ENCODE measurements at places on chromosomes 7 and 10.

- DNase-seq, result no peak
These were observed 78.0 kb upstream of the CTTNBP2 start for GRCh38 chr7:117951285-117951684.

DNA sequence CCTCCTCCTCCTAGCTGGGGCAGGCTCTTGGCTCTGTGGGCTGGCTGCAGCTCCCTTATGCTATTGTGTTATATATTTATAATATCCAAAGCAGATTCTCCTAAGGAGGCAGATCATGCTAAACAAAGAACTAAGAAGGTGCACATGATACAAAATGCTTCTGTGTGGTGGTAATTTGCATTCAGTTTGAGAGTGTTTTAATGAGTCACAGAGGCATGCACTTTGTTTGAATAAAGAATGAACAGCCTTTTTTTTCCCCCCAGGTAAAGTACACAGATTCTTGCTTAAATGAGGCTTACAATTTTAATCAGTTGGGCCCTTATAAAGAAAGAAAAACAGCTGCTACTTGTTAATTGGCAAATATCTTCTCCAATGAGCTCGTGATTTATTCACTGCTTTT, 95.0 kb downstream of the FANK1 start:
- no peak for DNase-seq

GRCh38 chr7:17325364-17325763, 26.9 kb downstream of the AHR start:
- DNase-seq, result no peak

DNA sequence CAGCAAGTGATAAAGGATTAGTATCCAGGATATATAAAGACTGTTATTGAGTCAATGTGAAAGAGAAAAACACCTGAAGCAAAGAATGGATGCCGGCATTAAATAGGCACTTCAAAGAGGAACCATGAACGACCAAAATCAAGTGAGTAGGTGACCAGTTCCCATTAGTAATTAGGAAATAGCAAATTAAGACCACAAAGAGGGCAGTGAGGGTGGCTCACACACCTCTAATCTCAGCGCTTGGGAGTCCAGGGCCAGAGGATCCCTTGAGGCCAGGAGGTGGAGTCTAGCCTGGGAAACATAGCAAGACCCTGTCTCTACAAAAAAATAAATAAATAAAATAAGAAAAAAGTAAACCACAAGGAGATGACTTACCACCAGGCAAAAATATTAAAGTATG, 1.5 kb upstream of the ANTXRL start:
- DNase-seq, result no peak

- no peak for DNase-seq
These were observed 133.6 kb downstream of the FANK1 start for GRCh38 chr10:126029999-126030398.

GRCh38 chr10:60570272-60570865, 180.7 kb upstream of the ANK3 start:
- DNase-seq, result peak; percentile 57

GRCh38 chr7:36390199-36391090, 783 bp downstream of the ANLN start:
- DNase-seq, result peak; percentile 37

GRCh38 chr7:51101111-51101757, 215.4 kb downstream of the COBL start:
- no peak for DNase-seq

DNA sequence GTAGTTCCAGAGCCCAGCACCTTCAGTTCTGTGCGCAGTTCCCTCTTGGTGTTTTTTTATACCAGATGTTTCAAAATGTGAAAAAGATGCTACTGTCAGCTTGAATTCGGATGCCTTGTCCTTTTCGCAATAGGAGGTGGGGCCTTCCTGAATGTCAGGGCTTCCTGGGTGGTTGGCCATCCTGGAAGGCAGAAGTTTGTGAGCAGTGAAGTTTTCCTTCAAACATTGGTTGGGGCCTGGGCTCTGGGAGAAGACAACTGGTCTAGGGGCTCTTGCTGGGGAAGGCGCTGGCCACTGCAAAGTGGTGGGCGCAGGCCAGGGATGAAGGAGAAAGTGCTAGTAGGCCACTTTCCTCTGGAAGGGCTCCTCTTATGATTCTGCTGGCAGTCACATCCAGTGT, 56.8 kb upstream of the JAZF1 start:
- DNase-seq, result no peak

DNA sequence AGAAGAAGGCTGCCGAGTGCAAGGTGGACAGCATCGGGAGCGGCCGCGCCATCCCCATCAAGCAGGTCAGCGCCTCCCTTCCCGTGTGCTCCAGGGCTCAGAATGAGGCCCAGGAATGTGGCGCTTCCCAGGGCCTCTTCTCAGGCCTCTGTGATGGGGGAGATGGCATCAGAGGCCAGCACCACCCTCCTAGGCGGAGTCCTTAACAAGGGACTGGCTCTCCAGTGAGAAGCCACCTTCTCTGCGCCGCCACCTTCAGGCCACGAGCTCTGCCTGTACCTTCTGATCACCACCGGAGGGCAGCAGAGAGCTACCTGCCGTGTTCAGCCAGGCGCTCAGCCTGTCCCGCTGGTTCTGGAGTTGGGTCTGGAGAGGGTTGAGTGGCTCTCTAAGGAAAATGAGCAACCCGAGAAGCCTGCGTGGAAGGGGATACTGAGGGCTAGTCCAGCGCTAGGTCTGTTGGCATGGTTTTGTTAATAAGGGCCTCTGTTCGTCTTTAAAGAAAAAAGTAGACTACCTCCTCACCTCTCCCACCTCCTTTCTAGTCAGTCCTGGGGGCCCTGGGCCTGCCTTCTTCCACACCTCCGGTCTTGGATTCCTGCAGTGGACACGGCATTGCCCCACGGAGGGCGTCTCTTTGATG, 37.7 kb downstream of the AGAP3 start:
- peak; percentile 78 for DNase-seq

GRCh38 chr10:124357561-124357885, 61.2 kb downstream of the OAT start:
- DNase-seq, result no peak

DNA sequence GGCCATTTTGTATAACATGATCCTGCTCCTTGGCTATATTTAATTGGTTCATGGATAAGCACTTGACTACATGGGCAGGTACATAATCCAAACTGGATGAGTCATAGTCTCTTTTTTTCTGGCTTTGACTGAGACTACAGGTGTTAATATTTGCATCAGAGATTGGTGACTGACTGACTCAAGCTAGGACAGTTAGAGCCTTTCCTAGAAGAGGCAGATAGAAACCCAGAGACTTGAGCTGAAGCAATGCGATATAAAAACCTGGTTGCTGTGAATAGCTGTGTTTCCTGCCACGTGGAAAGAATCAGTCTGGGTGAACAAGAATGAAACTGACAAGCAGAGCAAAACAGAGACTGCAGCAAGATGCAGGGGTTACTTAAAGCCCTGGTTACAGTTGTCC, 81.0 kb downstream of the SAMD9 start:
- DNase-seq, result no peak

DNA sequence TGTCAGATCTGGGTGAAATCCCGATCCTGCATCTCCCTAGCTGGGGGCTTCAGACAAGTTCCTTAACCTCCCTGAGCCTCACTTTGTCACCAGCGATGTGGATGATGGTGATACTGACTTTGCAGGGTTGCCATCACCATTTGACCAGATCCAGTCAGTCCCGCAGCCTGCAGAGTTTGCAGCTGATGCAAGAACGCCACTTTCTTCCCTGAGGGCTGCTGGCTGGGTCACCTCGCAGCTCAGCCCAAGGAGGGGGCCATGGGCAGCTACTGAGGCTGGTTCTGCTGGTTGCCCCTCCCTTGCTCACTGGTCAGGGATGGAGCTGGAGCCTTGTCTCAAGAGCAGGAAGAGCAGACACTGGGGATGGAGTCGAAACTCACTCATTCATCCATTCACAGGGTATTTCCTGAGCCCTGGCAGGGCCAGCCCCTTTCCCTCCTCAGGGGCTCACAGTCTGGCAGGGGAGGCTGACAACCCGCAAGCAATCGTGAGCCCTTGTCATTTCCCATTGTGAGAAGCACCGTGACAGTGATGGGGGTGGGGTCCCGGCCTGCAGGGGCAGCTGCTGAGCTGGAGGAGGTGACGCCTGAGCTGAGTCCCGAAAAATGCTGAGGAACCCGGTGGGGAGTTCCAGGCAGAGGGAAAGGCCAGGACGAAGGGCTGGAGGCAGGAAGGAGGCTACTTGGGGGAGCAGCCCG, 111.1 kb upstream of the TCF7L2 start:
- DNase-seq, result no peak

DNA sequence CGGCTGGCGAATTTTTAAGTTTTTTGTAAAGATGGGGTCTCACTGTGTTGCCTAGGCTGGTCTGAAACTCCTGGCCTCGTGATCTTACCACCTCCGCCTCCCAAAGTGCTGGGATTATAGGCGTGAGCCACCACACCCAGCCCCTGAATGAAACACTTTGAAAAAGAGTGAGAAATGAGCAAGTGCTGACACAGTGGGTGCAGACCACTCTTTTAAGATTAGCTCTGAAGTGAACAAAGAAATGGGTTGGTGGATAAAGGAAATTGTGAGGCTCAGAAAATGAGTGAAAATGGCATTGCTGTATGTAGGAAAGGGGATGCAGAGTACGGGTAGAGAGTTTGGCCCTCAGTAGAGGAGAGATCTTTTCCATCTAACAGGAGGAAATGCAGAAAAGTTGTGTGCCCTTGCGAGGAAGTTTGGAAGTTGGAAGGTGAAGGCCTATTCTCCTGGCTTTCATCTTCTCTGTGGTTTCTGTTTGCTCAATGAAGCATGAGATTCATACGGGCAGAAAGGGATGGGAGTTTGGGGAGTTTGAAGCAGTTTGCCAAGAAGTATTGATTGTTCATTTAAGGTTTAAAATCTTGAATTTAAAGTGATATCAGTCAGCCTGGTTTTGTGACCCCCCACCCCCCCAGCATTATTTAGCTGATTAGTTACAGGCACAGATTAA, 11.0 kb downstream of the MAPK8 start:
- no peak for DNase-seq

DNA sequence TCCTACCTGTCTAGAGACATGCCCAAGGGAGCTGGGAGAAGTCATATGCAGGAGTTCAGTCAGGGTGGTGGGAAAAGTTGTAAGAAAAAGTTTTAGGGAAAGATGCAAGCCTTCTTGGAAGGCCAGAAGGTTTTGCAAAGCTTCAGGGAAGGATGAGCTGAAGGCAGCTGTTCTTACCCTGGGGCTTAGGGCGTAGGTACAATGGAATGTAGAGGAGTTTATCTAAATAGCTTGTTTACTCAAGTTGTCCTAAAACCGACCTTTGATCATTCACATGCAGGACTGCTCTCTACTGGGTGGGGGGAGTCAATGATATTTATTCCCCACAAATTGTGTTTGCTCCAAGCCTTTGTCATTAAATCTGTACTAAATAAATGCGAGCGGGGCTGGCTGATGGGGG, 277.0 kb downstream of the CRPPA start:
- no peak for DNase-seq

- DNase-seq, result no peak
These were observed 64.8 kb upstream of the CAPZA2 start for GRCh38 chr7:116797612-116798011.

GRCh38 chr7:94396596-94396995, 1.9 kb downstream of the COL1A2 start:
- no peak for DNase-seq

GRCh38 chr10:48613016-48613415, 8.1 kb upstream of the ARHGAP22 start:
- DNase-seq, result no peak

DNA sequence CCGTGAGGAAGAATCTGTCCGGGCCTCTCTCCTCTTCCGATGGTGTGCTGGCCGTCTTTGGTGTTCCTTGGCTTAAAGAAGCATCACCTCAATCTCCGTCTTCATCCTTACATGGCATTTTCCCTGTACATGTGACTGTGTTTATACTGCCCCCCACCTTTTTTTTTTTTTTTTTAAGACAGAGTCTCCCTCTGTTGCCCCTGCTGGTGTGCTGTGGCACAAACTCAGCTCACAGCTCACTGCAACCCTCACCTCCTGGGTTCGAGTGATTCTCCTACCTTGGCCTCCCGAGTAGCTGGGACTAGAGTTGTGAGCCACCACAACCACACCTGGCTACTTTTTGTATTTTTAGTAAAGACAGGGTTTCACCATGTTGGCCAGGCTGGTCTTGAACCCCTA, 121.9 kb upstream of the C7orf33 start:
- no peak for DNase-seq

- no peak for DNase-seq
These were observed 58.9 kb downstream of the SH2D4B start for GRCh38 chr10:80596391-80597257.

- no peak for DNase-seq
These were observed 555.3 kb downstream of the GALNT17 start for GRCh38 chr7:71687286-71687685.

- DNase-seq, result no peak
These were observed 889.3 kb upstream of the CELF2 start for GRCh38 chr10:10128387-10128786.

DNA sequence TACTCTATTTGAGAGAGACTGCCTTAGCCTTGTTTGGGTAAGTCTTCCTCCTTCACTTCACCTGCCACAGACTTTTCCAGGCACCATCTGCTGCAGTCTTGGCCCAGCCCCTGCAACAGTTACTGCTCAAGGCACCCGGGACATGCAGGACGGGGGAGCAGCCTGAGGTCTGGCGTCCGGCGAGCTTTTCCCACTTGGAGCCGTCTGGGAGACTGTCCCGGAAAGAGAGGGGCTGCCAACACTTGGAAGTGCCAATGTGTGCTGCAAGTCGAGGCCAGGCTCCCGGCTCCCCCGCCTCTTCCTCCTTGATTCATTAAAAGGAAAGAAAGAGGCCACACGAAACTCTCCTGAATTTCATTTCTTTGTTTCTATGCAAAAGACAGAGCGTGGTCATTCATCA, 13.7 kb downstream of the HTRA1 start:
- peak; percentile 81 for DNase-seq

DNA sequence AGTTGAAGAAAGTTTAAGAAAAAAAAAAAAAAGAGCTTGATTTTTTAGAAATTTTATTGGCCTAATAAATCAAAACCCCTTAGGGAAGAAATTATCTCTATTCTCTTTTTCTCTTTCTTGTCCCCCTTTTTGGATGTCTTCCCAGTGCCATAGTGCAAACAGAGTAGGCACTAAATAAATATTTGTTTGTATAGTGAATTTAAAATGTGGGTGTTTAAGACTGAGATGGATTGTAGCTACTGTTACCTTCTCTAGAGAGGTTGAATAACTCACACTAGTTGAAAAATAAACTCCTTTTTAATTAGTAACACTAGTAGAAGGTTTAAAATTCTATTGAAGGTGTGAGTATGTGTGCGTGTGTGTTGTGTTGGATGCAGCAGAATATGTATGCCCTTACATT, 783.8 kb downstream of the NXPH1 start:
- DNase-seq, result no peak

DNA sequence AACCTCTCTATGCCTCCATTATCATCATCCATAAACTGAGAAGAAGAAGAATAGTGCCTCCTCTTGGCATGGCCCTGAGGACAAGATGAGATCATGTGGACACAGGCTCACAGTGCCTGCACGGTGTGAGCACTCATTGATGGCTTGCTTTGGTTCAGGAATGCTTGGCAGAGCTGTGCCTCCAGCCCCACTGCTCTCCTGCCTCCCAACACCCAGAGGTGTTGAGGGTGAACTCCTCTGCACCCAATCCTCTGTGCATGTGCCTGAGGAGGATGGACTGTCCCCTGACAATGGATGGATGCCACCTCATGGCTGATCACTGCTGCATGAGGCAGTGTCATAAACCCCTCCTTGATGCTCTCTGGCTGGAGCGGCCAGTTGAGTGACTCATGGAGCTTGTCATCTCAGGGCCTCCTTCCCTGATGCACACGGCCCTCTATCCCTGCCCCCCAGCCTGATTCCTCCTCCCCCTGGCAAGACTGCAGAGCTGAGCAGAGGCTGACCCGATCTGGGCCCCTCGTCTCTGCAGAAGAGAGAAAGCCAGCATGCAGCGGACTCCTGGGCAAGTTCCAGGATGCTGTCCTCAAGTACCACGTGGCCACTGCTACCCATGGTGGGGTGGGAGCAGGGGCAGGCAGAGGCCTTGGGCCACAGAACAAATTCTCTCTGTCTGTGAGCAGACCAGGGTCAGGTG, 136.3 kb downstream of the KCNMA1 start:
- DNase-seq, result peak; percentile 46

All from dorsolateral prefrontal cortex (tissue), 122 donors.